ENCODE measurements at places on chromosomes 4 and X. TPM values are rescaled to one million over a fixed set of nuclear protein-coding genes. Genes with fewer than 3 reads are reported as not detected.

Gene DKK2
- total RNA-seq = 0.58 TPM

Gene UNC5C
- total RNA-seq = 0.12 TPM

Gene OPHN1
- total RNA-seq = 3.8 TPM

Gene ERCC6L
- total RNA-seq = 21.2 TPM

Gene PDZD4
- 194 TPM for total RNA-seq

Gene FAM241A
- total RNA-seq = 0.63 TPM

Gene RHOXF1
- total RNA-seq = 0.31 TPM
